ENCODE measurements at places on chromosomes 1 and 21.

GRCh38 chr1:31753707-31754349 lies 10.3 kb downstream of the ADGRB2 start:
- DNase-seq: no peak

DNA sequence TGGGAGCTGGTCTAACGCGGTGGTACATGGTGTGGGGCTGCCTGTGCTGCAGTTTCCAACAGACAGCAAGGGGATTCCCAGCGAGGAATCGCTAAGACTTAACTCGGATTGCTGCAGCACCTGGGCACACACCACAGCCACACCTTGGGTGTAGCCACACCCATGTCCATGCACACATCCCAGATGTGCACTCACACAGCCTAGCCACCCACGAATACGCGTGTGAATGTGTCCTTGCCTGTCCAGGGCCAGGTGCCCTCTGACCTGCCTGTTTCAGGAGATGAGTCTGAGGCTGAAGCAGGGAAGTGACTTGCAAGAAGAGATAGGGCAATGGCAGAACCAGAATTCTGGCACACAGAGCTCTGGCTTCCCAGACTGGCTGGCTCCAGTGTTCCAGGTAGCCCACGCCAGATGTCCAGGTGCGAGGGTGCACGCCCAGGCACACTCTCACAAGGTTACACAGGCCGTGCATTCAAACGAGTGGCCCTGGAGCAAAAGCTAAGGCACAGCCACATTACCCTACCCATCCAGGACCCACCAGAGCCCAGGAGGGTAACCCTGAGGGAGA lies 272.7 kb downstream of the TRABD2B start:
- DNase-seq: no peak

- no peak for DNase-seq
Measured at GRCh38 chr21:18449605-18450550, 46.3 kb upstream of the TMPRSS15 start.

GRCh38 chr21:31162827-31163226 lies 124.6 kb upstream of the KRTAP19-8 start:
- no peak for DNase-seq

DNA sequence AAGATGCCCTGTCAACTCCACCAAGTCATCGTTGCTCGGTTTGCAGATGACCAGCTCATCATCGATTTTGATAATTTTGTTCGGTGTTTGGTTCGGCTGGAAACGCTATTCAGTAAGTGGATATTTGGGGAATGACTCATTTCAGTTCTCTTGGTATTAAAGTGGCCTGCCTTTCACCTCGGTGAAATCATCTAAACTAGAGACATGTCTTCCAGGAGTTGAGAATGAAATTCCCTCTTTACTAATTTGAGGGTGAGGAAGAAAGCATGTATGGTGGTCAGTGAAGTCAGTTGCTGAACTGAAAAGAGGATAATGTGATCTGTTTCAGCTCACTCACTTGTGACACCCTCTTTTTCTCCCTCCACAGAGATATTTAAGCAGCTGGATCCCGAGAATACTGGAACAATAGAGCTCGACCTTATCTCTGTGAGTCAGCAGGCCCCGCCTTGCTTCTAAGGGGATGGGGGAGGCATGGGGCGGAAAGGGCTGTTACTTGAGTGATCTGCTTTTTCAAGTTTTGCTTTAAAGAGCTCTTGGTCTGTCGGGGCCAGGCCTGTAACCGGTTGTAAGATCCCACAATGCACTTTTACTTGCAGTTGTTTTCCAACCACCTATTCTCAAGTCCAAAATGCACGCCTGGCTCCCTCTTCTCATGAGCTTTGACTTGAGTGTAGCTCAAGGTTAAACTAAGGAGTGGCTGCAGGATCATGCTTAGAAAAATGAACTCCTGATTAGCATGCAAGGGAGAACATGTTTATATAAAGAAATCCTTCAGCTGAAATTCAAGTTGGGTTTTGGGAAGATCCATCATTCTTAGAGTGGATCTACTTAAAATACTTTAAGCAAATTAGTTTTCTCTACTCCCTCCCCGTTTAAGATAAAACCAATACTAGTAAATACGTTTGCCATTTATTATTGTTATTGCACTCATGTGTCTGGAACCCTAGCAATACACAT lies 59.8 kb downstream of the CAPN2 start:
- DNase-seq: peak; percentile 96

- peak; percentile 99 for DNase-seq
Measured at GRCh38 chr21:34526618-34527290, 14.7 kb upstream of the KCNE1 start.
